ENCODE measurements at places on chromosomes 3 and 15. TPM values are rescaled to one million over a fixed set of nuclear protein-coding genes. Genes with fewer than 3 reads are reported as not detected.

DNA sequence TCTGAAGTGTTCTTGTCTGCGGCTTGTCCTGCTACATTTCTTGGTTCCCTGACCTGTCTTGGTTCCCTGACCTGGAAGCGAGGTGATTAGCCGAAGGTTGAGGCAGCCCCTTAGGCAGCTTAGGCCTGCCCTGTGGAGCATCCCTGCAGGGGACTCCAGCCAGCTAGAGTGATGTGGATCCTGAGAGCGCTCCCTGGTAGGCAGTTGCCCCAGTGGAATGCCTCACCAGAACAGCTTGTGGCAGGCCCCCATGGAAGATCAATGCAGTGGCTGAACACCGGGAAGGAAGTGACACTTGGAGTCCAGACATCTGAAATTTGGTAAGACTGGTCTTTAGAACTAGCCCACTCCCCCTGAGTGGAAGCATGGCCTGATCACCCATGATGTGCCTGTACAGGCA, 5.5 kb upstream of the ROBO1 start:
- H3K4me1 ChIP-seq: no peaks in the 10 kb centered on the region
- H3K27ac ChIP-seq: no peak overlapping the region
- H3K27me3 ChIP-seq: no peaks in the 10 kb centered on the region
- no peak for DNase-seq

GRCh38 chr3:194935061-194935460, 249.4 kb downstream of the FAM43A start:
- H3K4me3 ChIP-seq: no peak overlapping the region
- H3K4me1 ChIP-seq: no peaks in the 10 kb centered on the region
- DNase-seq: no peak
- H3K27me3 ChIP-seq: no peaks in the 10 kb centered on the region

GRCh38 chr3:3015185-3016089, 94.7 kb downstream of the IL5RA start:
- no peak overlapping the region for H3K27ac ChIP-seq
- no peaks in the 10 kb centered on the region for H3K36me3 ChIP-seq
- no peaks in the 10 kb centered on the region for H3K27me3 ChIP-seq
- no peak for DNase-seq

DNA sequence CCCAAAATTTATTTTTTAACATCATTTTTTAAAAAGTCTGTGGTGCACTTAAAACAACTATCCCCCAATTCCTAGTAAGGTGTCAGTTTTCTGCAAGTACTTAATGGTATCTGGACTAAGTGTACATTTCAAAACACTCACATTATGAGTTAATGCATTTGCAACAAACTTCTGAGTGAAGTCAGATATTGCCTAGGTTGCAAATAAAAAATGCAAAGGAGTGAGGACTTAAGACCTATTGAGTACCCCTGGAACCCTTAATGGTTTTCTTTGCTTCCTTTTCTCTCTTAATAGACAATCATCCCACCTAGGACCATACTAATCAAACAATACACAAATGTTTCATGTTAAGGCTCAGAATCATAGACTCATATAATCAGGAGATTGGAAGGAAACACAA, 1.8 kb upstream of the P2RY1 start:
- H3K27me3 ChIP-seq: no peaks in the 10 kb centered on the region
- H3K27ac ChIP-seq: no peak overlapping the region
- no peak for DNase-seq
- peaks cover 8% of the 10 kb centered on the region for H3K4me1 ChIP-seq

The SAMD7 gene
- 0.12 TPM for total RNA-seq
